ENCODE measurements at places on chromosomes 4 and X.
A peak's percentile ranks its signal among the peaks of the same experiment; 100 is the strongest.

- no peak for DNase-seq
Observed at GRCh38 chr4:41120297-41121217, 93.8 kb downstream of the APBB2 start.

DNA sequence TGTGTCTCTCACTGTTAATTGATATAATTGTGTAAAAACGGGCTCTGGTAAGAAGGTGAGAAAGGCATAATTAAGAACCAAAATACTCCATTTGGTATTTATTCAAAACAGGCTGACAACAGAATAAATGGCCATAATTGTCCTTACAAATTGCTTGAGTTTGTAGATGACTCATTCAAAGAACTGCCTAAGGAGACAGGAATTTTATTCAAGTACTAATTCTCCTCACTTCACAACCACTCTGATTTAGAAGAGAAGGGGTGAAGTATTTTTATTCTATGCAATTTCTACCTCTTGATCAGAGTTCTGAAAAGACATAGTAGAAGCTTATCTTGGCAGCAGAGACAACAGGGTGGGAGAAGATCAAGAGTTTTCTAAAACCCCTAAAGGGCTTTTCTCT lies 43.1 kb downstream of the ATP11C start:
- DNase-seq: no peak

DNA sequence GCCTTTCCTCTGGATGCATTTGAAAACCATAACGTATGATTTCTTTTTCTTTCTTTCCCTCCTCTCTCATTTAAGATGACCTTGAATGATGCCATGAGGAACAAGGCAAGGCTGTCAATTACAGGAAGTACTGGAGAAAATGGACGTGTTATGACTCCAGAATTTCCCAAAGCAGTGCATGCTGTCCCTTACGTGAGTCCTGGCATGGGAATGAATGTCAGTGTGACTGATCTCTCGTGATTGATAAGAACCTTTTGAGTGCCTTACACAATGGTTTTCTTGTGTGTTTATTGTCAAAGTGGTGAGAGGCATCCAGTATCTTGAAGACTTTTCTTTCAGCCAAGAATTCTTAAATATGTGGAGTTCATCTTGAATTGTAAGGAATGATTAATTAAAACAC lies 142.8 kb downstream of the GRIA2 start:
- no peak for DNase-seq

DNA sequence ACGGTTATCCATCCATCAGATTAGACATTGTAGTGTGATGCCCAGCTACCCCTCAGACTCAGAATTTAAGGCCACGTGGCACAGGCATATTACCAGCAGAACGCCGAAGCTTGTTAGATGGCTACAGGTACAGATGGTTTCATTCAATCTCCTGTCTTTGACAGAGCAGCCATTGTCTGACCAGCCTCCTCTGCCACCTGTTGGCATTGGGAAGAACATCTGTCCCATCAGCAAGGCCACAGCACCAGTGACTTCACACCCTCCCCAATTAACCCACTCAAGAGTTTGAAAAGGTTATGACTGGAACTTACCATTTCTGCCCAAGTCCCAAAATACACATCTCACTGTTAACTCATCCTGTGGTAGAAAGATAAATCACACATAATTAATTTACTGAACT lies 22.0 kb upstream of the PHKA2 start:
- DNase-seq: peak; percentile 63

GRCh38 chr4:104457308-104457981 lies 37.2 kb downstream of the CXXC4 start:
- no peak for DNase-seq

GRCh38 chr4:165011403-165011802 lies 20.4 kb upstream of the TRIM60 start:
- DNase-seq: no peak

- no peak for DNase-seq
Observed at GRCh38 chrX:38305971-38306370, 21.3 kb downstream of the RPGR start.

- no peak for DNase-seq
Observed at GRCh38 chr4:87151730-87152129, 68.7 kb downstream of the KLHL8 start.

GRCh38 chr4:9691238-9692065 lies 90.0 kb upstream of the DRD5 start:
- peak; percentile 61 for DNase-seq

DNA sequence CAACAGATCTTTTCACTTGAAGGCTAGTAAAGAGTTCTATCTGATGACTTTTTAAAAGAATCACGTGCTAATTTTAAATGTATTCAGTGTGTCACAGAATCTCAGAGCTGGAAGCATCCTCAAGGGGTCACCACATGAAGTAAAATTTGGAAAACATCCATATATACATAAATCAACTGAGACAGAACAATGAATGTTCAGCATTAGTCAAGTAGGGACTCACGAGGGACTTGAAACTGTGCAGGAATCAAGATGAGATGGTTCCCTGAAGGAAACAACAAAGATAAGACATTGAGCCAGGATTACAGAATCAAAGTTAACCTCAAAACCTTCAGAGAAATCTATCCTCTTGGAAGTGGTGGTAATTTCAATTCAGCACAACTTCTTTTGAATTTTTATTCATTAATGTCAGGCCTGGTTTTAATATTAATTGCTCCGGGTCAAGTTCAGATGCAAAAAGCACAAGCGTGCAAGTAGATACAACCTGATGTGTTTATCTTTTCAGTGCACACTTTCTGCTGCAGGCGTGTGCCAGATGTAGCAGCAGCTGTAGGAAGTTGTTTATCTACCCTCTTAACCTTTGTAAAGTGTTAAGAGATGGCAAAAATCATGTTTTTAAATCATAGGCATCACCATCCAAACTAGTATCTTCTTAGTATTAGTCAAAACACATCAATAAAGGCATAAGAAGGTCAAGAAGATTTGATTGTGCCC lies 87.7 kb upstream of the SRD5A3 start:
- DNase-seq: no peak

- DNase-seq: peak; percentile 54
Observed at GRCh38 chr4:139176302-139177048, 543 bp downstream of the ELF2 start.

GRCh38 chr4:108926061-108926460 lies 163.2 kb upstream of the ETNPPL start:
- no peak for DNase-seq

DNA sequence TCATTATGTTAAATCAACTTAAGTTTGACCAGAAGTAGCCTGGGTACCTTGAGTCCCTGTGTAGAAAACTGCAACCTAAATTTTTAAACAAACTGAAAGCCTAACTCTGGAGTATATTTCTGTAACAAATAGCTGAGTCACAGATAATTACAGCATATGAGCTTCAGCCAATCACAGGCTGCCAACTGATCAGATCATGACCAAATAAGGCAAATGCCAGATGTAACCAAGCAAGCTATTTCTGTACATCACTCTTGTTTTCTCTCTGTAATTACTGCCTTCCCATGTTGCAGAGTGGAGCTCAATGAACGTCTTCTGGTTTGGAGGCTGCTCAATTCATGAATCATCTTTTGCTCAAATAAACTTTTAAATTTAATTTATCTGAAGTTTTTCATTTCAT lies 980.9 kb upstream of the DIAPH2 start:
- DNase-seq: no peak

GRCh38 chr4:122705009-122705408 lies 27.5 kb upstream of the BBS12 start:
- no peak for DNase-seq

GRCh38 chr4:1113311-1114009 lies at the start of gene RNF212:
TSS of gene RNF212 (minus strand) at chr4:1113564. CDS start at chr4:1113464, 100 bp downstream.
- DNase-seq: no peak

GRCh38 chr4:52049266-52049665 lies 1.8 kb upstream of the SPATA18 start:
- DNase-seq: no peak

- DNase-seq: no peak
Observed at GRCh38 chr4:130056286-130056685, 960.3 kb downstream of the C4orf33 start.

DNA sequence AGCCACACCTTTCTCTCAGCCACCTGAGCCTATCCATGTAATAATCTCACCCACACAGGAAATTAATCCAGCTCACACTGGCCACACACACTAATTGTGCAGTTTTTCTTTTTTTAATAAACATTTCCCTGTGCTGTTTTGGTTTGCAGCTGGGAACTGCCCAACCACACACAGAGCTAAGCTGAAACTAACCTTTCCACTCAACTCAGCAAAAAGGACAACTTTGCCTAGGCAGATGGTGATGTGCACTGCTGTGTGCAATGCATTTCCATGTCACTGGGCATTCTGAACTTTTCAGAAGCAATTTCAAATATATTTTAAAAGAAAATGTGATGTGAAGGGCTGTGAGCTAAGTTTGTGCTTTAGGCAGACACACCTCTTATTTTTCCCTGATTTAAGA lies 70.0 kb upstream of the TLL1 start:
- no peak for DNase-seq

DNA sequence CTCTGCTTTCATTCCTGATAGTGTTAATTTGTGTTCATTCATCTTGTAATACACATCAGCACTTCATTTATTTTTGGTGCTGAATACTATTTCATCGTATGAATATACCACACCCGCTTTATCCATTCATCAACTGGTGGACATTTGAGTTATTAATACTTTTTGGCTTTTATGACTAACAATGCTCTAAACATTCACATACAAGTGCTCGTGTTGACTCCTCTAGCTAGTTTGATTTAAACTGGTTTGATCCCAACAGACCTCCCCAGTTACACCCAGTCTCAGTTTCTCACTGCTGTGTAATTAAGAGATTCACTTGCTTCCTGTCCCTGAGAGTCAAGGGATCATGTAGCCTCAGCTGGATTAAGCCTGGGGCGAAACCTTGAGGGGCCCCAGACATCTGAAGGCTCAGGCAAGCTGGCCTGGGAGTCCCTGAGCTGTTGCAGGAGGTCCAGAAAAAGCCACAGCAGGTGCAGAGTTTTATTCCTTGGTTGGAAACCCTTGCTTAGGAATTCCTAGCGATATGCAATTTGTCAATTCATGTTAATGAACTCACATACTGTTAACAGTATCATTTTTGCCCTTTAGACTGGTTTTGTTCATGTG lies 52.8 kb upstream of the CLDN24 start:
- DNase-seq: no peak

DNA sequence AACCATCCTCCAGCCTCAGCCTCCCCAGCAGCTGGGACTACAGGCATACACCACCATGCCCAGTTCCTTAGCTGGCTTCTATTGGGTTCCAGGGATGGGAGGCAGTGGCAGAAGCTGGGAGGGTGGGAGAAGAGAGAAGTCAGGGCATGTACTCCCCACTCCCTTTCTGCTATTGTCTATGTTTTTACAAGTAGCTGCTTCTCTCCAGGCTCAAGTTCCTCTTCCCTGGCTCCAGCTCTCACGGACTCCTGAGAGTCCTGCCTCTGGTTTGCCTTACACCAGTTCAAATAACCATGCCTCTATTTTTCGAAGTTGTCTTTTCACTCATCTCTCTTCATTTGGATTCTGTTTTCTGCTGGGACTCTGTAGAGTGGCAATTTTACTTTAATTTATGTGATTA lies 2.9 kb downstream of the TBC1D9 start:
- DNase-seq: no peak

GRCh38 chrX:42869659-42870476 lies 91.9 kb upstream of the PPP1R2C start:
- no peak for DNase-seq

GRCh38 chr4:48030470-48030869 lies 13.9 kb downstream of the NIPAL1 start:
- DNase-seq: no peak

DNA sequence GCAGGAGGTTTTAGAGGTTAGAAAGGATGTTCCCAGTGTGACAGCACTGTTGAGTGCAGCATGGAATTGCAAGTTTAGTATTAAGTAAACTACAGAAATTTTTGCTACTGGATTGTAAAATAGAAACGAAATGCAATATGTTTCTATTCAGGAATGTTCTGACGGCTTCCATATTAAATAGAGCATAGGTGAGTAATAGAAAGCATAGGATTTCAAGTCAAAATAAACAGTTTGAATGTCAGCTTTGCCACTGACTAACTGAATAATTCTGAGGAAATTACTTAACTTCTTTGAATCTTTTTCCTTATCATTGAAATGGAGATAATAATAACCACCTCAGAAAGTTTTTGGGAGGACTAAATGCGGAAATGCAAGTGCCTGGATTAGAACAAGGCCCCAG lies 331.9 kb upstream of the GK2 start:
- DNase-seq: no peak

- DNase-seq: no peak
Observed at GRCh38 chr4:185263419-185263818, 54.0 kb downstream of the SNX25 start.

GRCh38 chr4:169333265-169333664 lies 62.5 kb upstream of the SH3RF1 start:
- no peak for DNase-seq

DNA sequence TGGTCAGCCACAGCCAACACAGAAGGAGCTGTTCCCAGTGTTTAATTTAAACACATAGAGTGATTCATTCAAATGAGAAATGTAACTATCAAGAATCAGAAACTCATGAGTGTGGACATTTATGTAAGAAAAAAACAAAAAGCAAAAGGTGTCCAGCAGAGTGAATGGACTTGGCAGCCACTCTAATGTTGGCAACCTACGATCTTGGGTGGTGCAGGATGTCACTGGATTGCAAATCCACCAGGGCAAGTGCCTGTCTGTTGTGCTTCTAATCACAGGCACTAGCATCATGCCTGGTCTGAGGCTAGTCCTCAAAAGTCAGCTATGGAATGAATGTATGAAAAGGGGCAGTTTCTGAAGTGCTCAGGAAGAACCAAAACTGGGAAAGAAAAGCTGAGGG lies 277.7 kb upstream of the CLNK start:
- no peak for DNase-seq

DNA sequence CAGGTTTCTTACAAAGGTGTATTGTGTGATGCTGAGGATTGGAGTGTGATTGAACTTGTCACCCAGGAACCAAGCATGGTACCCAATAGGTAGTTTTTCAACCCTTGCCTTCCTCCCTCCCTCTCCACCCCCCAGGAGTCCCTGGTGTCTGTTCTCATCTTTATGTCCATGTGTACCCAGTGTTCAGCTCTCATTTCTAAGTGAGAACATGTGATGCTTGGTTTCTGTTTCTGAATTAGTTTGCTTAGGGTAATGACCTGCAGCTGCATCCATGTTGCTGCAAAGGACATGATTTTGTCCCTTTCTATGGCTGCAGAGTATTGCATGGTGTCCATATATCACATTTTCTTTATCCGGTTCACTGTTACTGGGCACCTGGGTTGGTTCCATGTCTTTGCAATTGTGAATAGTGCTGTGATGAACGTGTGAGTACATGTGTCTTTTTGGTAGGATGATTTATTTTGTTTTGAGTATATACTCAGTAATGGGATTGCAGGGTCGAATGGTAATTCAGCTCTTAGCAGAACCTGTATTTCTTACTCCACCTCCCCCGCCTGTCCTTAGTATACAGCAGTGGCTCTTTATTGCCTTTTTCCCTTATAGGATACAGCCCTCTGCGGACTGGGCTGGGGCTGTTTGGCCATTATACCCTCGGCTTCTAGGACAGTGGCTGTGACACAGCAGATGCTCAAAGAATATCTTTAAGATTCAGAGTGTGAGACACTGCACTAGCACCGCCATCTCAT lies 145.4 kb downstream of the PTTG2 start:
- no peak for DNase-seq

- no peak for DNase-seq
Observed at GRCh38 chr4:48939785-48940184, 33.2 kb upstream of the OCIAD2 start.

All from NCI-H524 (cell line).